HEK293T (cell line): ENCODE measurements at places on chromosomes 3 and 15.

DNA sequence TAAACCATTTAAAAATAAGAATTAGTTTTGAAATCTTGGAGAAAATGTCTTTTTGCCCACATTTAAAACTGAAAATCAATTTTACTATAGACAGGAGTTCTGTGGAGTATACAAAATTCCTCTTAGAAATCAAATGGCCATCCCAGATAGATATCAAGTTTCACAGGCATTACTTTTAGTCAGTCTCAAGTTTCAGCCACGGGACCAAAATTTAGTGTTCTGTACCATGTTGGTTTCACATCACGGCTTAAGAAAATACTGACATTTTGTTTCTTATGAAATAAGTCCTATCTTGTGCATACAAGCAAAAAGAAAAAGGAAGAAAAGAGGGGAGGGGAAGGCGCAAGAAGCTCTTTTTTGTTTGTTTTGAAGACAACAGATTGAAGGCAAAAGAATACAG is 45.7 kb downstream of the EIF2AK4 start:
- DNase-seq: no peak

DNA sequence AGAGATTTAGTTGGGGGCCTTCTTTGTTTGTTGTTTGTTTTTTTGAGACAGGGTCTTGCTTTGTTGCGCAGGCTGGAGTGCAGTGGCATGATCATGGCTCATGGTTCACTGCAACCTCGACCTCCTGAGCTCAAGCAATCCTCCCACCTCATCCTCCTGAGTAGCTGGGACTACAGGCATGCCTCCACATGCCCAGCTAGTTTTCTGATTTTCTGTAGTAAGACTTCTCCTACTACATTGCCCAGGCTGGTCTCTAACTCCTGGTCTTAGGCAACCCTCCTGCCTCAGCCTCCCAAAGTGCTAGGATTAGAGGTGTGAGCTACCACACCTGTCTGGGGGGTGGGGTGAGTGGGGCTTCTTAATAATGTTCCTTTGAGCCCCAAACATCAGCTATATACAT is 148.3 kb upstream of the ADAMTS9 start:
- no peak for DNase-seq

DNA sequence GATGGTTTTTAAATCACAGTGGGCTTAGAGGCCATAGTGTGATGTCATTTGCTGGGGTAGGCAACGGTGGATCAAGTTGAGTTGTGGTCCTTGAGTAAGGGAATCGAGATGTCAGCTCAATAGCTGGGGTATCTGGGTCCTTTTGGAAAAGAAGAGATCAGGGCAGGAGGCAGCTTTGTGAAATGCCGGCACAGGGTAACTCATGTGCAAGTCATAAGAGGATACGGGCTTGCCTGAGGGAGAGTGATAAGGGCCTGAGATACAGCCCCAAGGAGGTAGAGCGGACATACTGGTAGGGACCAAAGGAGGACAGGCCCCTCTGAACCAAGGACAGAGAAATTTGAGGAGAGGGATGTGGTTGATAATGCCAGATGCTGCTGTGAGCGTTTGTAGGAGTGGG is 4.2 kb upstream of the FAM131A start:
- DNase-seq: no peak

GRCh38 chr3:165197481-165197800 is 1.3 kb upstream of the SLITRK3 start:
- DNase-seq: no peak

GRCh38 chr15:70715840-70716485 is 47.4 kb downstream of the UACA start:
- DNase-seq: peak; percentile 12

DNA sequence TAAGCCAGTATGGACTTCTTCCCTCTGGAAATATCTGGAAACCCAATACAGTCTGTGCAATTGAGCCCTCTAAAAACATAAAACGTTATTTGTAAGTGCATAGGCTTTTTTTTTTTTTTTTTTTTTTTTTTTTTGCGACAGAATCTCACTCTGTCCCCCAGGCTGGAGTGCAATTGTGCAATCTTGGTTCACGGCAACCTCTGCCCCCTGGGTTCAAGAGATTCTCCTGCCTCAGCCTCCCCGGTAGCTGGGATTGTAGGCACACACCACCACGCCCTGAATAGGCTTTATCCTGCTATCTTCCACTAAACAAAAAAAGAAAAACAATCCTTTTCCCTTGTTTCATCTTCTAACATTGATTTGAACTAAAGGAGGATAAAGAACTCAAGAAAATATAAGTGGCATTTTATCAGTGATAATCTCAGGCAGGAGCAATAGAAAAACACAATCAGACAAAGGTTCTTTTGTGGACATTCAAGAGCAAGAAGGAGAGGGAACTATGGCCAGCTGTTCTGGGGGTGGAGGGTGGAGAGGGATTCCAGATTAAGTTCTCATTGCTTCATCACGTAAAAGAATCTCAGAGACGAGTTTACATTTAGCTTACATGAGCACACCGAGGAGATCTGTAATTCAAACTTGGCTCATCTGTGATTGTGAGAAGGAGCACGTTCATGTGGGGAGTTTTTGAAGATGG is 68.6 kb downstream of the ITGB5 start:
- no peak for DNase-seq

DNA sequence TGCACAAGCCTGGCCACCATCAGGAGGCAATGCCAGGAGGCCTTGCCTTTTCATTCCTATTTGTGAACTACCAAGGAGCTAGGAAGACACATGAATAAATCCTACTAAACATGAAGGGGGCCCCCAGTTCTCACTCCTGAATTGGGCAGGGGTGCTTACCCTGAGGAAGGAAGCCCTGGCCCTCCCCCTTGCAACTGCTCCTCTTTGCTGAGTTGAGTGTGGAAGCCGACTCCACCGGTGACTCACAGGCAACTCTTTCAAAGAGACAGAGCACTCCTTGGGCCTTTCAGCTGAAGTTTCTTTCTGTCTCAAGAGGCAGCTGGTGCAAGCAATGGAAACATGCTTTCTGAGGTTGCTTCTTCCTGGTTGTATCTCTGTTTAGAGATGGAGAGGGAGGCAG is 1.7 kb downstream of the GABRG3 start:
- no peak for DNase-seq

- DNase-seq: no peak
These were observed 162.8 kb upstream of the NSMCE3 start for GRCh38 chr15:29432191-29433049.

GRCh38 chr3:178393146-178393545 is 143.1 kb upstream of the KCNMB2 start:
- no peak for DNase-seq

GRCh38 chr3:126678693-126679317 is 23.9 kb upstream of the TXNRD3 start:
- no peak for DNase-seq

DNA sequence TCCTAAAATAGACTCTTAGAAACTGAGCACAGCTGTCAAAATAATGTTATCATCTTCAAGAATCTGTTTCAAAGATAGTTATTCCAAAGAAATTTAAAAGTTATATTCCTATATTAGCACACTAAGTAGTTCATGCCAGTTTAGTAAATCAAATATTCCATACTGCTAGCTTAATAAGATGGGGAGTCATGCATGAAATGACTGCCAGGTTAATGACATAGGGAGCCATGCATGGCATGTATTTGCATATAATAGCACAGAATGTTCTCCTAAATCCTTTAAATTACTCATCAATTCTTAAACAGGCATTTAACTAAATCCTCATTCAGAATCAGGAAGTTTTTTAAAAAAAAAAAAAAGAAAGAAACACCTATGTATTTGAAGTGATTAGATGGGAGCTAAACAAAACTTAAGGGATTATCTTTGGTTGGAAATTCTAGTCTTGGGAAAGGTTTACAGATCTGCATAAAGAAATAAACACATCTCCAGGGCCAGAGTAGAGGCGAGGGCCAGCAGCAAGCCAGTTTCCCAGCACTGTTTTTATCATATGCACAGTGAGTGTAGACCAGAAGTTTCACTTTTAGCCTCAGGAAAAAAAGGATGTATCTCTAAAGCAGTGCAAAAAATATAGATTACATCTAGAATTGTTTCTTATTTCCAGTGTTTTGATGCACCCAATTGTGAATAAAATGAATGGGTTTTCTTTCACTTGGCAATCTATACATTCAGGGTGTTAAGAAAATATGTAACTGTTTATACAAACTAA is 366.4 kb upstream of the AGTR1 start:
- DNase-seq: no peak

DNA sequence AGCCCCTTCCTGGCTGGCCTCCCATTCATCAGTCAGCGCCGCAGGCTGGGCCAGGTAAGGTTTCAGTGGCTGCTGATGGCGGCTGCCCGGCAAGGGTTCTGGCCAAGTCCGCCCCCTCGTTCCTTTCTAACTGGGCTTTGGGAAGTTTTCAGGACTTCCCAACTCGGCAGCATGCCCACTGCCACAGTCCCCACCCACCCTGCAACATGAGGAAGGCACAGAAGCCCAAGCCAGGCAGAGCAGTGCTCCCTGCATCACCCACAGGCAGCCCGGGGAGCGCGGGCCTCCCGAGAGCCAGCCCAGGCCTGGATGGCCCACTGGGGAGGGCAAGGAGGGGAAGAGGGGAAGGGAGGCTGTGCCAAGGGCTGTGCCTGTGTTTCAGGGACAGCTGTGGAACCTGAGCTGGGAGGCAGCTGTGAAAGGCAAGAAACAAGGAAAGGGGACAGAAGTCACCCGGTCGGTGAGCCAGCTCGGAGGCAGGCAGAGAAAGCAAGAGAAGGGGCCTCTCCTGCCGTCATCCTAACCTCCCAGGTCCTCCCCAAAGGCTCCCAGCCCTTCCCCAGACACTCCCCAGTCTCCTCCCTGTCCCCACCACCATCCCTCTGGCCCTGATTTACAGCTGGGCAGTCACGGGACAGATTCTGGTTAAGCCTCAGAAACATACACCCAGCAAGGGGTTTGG is 73.9 kb downstream of the CPN2 start:
- DNase-seq: no peak

- DNase-seq: no peak
These were observed 77.6 kb upstream of the RAP2B start for GRCh38 chr3:153084431-153084830.
